Karpas-422 (cell line): ENCODE measurements at places on chromosomes 3 and 15.

DNA sequence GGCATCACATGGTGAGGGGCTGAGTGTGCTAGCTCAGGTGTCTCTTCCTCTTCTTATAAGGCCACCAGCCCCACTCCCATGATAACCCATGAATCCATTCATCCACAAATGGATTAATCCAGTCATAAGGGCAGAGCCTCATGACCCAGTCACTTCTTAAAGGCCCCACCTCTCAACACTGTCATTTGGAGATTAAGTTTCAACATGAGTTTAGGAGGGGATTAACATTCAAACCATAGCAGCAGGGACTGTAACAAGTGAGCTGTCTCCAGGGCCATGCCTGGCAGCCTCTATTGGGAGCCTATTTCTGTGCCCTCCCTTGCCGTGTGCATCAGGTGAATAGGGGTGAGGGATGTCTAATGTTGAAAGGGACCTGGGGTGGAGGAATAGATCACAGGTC is 77.5 kb downstream of the CHRD start:
- no peak for DNase-seq

DNA sequence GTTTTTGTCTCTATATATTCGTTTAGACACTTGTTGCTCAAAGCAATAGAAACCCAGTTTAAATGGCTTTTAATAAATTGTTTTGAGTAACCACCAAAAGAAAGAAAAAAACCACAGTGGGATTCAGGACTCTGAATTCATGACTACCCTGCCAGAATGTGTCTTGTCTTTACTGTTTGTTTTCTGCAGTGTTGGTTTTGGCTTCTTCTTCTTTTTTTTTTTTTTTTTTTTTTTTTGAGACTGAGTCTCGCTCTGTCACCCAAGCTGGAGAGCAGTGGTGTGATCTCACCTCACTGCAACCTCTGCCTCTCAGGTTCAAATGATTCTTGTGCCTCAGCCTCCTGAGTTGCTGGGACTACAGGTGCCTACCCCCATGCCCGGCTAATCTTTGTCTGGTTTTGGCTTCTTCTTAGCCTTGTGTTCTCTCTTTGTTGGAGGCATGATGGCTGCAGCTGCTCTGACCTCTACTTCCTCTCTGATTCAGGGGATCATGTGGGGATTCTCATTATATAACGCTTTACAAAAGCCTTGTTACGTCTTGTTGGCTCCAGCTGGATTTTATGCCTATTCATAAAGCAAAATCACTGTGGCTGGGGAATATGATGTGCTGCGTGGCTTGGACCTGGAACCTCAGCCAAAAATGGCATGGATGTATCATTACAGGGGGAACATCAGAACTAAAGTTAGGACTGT is 54.0 kb downstream of the PLS1 start:
- DNase-seq: no peak

DNA sequence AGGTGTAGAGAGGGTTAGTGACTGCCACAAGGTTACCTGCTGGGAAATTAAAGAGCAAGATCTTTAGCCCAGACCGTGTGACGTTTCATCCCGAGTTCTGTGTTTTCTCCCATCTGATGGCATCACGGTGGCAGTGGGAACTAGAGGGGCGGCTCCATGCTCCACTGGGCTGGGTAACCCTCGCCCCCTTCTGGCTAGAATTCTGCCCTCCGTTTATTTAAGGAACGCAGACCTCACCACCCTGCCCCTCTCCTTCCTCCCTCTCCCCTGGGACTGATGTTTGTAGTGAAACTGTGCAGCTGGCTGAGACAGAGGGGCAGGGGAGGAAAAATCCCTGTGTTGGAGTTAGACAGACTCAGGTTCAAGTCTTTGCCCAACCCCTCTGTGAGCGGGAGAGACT is 65.6 kb downstream of the ITGA11 start:
- DNase-seq: no peak

GRCh38 chr3:39903253-39903652 is 93.8 kb downstream of the MYRIP start:
- no peak for DNase-seq

- peak; percentile 63 for DNase-seq
These were observed 103.1 kb downstream of the KLHL25 start for GRCh38 chr15:85691350-85692240.

GRCh38 chr3:4546346-4547178 is 53.4 kb downstream of the ITPR1 start:
- no peak for DNase-seq

GRCh38 chr3:71896751-71897150 is 111.8 kb upstream of the PROK2 start:
- no peak for DNase-seq

- DNase-seq: no peak
These were observed 69.6 kb downstream of the EFCAB12 start for GRCh38 chr3:129358772-129359371.

DNA sequence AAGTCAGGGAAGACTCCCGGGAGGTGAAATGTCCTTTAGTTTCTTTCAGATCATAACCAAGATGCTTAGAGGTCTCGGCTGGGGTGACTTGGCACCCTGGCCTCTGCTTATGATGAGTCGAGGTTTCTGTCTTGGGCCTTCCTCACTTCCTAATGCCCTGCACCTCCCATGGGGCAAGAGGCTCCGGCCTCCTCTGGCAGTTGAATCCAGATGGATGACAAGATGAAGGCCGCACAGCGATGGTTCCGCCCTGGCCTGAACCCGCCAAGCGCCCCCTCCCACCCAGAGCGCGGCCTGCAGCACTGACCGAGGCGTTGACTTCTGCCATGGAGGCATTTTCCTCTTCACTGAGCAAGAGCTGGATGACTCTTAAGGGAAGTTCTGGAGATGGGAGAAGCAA is 31.3 kb downstream of the MUC20 start:
- no peak for DNase-seq

DNA sequence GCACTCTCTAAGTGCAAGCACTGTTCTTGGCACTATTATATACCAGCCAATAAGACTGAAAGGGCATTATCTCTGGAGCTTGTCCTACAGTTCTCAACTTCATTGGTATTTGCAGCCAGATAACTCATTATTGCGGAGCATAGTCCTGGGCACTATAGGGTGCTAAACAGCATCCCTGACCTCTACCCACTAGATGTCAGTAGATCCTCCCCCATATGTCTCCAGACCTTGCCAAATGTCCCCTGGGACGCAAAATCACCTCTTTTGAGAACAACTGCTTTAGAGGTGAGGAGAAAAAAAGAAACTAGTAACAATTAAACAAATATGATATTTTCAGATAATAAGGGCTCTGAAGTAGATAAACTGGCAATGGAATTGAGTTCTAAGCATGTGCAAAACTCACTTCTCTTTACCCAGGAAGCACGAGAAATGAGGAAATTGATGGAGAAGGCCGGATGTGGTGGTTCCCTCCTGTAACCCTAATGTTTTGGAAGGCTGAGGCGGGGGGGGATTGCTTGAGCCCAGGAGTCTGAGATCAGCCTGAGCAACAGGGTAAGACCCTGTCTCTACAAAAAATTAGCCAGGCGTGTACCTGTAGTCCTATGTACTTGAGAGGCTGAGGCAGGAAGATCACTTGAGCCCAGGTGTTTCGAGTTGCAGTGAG is 61.4 kb downstream of the FRMD4B start:
- DNase-seq: peak; percentile 66

GRCh38 chr15:82838096-82838735 is 28.8 kb downstream of the WHAMM start:
- no peak for DNase-seq

DNA sequence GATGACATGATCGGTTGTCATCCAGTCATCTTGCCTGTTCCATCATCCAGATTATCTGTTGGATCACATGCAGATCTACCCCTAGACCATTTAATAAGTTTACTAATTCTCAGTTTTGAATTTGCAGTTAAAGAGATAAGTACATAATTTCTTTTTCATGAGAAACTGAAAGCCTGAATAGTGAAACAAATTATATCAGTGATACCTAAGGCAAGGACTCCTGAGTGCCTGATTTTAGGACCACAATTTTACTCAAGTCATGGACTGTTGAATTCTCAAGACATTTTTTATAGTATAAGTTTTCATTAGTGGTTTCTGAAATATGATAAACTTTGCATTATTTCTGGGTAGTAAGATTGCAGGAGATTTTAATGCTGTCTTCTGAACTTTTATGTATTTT is 13.2 kb downstream of the SIDT1 start:
- DNase-seq: no peak
